ENCODE measurements at places on chromosomes 16 and 17.
A peak's percentile ranks its signal among the peaks of the same experiment; 100 is the strongest.

GRCh38 chr16:50360033-50360778 lies 8.6 kb downstream of the BRD7 start:
- no peak for DNase-seq

DNA sequence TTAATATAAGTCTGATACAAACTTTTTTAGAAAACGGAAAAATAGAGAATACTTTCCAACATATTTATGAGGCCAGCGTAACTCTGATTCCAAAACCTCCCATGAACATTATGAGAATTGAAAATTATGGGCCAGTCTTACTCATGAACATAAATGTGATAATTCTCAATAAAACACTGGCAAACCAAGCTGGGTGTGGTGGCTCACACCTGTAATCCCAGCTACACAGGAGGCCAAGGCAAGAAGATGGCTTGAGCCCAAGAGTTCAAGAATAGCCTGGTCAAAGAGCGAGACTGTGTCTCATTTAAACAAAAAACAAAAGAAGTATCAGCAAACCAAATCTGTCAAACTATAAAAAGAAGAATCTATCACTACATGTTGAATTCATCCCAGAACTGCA lies 47.8 kb downstream of the CCDC57 start:
- no peak for DNase-seq

- DNase-seq = no peak
These were observed 117.8 kb upstream of the METRNL start for GRCh38 chr17:82961366-82962162.

- DNase-seq = no peak
These were observed 1.1 kb downstream of the CACNB1 start for GRCh38 chr17:39196241-39196807.

DNA sequence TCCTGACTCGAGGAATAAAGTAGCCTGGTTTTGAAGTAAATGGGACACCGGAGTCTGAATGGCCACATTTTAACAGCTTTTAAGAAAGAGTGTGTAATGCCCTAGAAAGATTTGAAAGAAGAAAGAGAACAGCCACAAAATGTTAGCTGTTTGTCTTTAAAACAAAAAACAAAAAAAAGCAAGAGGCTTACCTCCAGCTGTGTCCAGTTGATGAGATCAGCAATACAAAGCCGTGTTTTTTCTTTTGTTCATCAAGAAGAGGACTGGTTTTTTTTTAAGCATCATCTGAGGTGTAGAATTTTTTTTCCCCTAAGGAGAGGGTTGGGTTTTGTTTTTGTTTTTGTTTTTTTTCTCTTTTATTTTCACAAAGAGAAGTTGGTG lies 58.8 kb downstream of the NKD1 start:
- DNase-seq = no peak

- DNase-seq = no peak
These were observed 90.2 kb downstream of the SYCE1L start for GRCh38 chr16:77289331-77289809.

GRCh38 chr16:12766853-12767252 lies 36.8 kb downstream of the CPPED1 start:
- no peak for DNase-seq

- DNase-seq = no peak
These were observed 989.0 kb downstream of the CDH11 start for GRCh38 chr16:64132759-64133361.

GRCh38 chr17:38605841-38606645 lies at the start of gene SRCIN1:
TSS of gene SRCIN1 (minus strand) at chr17:38605952. CDS start at chr17:38605705, 247 bp downstream.
- peak; percentile 23 for DNase-seq

DNA sequence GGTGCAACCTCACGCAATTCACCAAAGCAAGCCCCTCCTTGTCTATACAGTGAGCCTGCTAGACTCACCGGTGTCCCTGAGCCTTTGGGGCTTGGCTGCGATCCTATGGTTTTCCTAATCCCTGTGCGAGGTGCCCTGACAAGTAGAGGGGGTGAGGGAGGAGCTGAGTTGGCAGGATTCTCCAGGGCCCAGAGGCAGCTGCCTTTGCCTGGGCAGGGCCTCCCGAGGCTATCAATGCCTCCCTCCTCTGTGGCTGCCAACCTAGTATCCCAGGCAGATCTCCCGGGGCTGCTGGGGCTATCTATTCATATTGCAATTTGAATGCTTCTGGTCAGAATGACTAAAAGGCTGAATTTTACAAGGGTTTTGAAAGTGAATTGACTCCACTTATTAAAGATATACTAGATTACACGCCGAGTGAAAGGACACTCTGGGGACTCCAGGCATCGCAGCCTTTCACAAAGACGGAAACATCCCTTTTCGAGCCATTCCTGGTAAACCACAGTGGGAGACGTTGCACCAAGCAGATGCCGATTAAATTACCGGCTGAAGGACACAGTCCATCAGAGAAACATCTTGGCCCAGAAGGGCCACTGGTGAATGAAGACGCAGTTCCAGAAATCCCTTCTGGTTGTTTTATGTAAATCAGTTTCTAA lies 11.3 kb upstream of the PITPNM3 start:
- no peak for DNase-seq

DNA sequence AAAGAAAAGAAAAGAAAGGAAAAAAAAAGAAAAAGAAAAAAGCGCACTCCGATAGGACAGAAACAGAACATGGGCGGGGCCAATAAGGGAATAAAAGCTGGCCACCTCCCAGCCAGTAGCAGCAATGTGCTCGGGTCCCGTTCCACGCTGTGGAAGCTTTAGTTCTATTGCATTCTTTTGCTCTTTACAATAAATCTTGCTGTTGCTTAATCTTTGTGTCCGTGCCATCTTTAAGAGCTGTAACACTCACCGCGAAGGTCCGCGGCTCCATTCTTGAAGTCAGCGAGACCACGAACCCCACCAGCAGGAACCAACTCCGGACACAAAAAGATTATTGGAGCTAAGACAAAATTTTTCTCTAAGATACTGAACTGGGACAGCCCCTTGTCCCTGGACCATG lies 3.1 kb upstream of the ARL5C start:
- no peak for DNase-seq

- no peak for DNase-seq
These were observed 30.7 kb upstream of the MED9 start for GRCh38 chr17:17445925-17446665.

- DNase-seq = no peak
These were observed 199.1 kb downstream of the FOXL1 start for GRCh38 chr16:86777381-86777946.

- DNase-seq = no peak
These were observed 15.7 kb upstream of the MSI2 start for GRCh38 chr17:57240648-57241047.

DNA sequence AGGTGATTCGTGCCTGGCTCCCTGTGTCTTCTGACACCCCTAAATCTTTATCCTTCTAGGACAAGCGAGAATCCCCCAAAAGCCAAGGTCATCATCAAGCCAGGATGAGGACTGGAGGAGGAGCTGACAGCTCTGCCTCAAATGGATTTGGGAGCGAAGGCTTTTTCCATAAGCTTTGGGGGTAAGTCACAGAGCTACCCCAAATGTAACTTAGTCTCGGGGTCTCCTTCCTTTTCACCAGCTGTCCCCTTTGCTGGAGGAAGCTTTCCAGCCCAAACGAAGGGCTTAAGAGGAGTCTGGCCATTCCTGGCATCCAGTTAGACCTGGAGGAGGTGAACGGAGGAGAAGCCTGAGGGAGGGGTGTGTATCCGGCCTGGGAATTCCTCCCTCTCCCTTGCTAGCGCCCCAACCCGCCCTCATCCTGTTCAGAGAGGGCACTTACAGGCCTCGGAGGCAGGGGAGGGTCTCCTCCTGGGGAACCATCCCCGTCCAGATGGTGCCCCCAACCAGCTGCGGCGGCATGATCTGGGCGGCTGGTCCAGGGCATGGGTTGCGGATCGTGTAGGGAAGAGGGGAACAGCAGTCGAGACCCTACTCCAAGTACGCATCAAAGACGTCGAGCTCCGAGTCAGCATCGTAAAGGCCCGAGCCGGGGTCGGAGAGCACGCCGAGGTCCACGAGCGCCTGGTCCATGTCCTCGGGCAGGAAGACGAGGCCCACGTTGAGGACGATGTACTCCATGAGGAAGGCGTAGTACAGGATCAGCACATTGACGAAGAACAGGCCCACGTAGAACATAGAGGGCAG lies 938 bp downstream of the DEXI start:
- no peak for DNase-seq

- DNase-seq = no peak
These were observed 89.6 kb downstream of the BMERB1 start for GRCh38 chr16:15523939-15524338.

GRCh38 chr17:58605986-58606385 lies 85.9 kb downstream of the TEX14 start:
- no peak for DNase-seq

DNA sequence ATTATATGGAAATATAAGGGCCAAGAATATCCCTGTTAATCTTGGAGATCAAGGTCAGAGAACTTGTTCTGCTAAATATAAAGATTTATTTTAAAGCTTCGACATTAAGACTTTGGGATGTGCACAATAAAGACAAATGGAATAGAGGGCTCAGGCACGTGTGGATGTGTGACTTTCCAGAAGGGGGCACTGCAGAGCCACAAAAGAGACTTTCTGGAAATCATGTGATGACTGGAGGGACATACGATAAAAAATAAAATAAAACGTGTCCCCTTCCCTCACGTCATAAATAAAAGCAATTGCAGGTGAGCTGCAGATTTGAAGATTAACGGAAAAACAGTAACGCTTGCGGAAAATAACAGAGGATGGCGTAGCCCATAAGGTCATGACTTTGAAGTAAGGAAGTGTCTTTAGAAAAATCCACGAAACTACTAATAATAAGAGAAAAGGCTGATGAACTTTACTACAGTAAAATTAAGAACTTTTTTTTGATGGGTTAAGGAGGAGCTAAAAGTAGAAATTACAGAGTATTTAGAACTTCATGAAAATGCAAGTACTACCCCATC lies 9.4 kb upstream of the ENGASE start:
- no peak for DNase-seq

- no peak for DNase-seq
These were observed 83.1 kb upstream of the IRX6 start for GRCh38 chr16:55240888-55241287.

- DNase-seq = no peak
These were observed 36.3 kb downstream of the GNA13 start for GRCh38 chr17:65020284-65020683.

DNA sequence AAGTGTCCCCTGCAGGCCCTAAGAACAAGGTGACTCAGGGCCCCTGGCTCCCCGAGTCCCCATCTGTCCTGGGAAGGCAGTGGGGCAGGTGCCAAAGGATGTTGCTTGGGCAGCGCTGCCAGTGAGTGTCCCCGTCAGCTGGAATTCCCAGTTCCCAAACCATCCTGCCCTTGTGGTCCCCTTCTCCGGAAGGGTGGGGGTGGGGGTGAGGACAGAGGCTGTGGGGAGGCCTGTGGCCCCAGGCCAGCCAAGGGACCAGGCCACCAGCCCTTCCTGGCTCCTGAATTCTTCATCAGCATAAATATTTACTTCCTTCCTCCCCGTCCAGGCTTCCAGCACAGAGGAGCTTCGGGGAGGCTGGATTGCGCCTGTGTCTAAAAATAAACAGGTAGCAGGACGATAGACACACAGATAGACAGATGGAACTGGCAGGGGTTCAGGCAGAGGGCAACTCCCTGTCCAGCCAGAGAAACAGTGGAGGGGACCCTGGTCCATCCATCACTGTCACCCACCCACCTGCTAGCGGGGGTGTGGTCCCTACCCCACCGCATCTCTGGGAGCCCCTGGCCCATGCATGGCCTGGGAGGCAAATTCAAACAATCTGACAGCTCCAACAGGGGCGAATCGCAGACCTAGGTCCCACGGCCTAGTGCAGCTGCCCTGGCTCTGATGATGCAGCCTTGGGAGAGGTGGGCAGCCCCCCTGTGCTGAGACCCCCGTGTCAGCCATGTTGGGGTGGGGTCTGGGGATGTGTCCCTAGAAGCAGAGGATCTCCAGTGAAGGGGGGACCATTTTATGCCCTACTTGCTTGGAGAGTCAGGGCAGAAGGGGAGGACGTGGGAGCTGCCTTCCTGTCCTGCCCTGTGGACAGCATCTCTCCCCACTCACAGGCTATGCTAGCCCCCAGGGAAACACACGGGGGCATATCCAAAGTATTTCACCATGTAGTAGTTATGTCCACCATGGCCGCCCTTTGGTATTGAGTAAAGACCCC lies 13.2 kb downstream of the GLIS2 start:
- no peak for DNase-seq

DNA sequence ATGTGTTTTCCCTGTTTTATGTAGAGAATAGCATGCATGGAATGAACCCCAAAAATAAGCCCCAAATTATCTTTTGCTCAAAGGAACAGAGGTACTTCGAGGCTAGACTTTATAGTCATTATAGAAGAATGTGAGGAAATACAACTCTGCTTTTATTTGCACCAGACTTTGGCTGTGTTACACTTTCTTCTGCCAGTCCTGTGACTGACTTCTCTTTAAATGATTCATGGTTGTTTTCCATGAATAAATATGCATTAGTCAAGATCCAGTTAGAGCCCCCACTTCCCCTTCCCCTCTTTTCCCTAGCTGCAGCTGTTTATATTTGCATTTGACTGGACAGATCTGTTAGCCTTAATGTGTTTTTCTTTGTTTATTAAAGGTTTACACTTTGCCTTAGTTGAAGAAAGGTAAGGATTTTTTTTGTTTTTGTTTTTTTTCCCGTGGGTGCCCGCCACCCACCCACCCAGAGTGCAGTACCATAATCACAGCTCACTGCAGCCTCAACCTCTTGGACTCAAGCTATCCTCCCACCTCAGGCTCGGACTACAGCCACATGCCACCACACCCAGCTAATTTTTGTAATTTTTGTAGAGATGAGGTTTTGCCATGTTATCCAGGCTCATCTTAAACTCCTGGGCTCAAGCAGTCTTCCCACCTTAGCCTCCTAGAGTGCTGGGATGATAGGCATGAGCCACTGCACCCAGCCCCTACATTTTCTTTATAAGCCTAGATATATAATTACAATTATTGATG lies 152.6 kb downstream of the CYB561 start:
- DNase-seq = no peak

- DNase-seq = no peak
These were observed 18.5 kb upstream of the TOB1 start for GRCh38 chr17:50884439-50885311.

- DNase-seq = no peak
These were observed 176.2 kb downstream of the SNX29 start for GRCh38 chr16:12152740-12153139.

DNA sequence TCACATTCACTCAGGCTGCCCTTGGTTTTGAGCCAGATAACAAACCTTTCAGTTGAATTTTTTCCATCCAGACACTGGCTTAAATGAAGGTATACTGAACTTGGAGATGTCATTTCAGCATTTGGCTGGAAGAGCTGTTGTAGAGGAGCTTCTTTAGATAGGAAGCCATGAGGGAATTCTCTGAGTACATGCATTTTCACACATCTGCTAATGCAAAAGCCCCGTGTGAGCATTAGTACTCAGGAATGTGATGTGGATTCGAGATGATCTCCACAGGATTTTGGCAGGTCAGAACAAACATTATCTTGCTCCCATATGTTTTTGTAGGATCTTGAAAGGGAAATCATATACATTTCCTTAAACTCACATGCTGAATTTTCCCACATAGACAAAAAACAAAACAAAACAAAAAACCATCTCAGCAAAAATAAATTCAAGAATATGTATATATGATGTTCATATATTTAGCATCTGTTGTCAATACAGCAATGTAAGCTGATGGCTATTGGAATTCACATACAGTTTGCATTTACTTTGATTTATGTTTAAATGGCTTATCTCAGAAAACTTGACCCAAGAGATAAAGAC lies 277.2 kb upstream of the TBX2 start:
- DNase-seq = no peak

- DNase-seq = no peak
These were observed 65.8 kb downstream of the FTO start for GRCh38 chr16:53769787-53770186.

- no peak for DNase-seq
These were observed 39.2 kb downstream of the ITGAM start for GRCh38 chr16:31298958-31299357.
